ENCODE measurements at places on chromosomes 3 and 15.

DNA sequence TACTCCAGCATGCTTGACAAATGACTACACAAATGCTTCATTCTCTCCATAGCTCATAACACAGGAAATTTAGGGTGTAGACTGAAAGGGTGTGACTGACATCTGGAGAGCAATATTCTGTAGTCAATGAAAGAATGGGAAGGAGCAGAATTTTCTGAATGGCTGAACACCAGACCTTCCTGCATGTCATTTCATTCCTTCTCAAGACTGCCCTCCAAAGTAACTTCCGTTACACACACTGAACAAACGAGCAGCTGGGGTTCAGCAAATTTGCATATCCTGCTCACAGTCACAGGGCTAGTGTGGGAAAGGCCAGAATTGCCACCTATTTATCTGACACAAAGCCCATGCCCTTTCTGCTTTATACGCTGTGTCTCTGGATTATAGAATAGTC, 325.0 kb upstream of the CFAP20DC start:
- peak; percentile 57 for DNase-seq

- no peak for DNase-seq
Observed at GRCh38 chr3:11206316-11206715, 52.0 kb downstream of the HRH1 start.

- DNase-seq = no peak
Observed at GRCh38 chr3:127469760-127470159, 120.8 kb downstream of the TPRA1 start.

- no peak for DNase-seq
Observed at GRCh38 chr3:107222907-107223306, 154.3 kb upstream of the CCDC54 start.

DNA sequence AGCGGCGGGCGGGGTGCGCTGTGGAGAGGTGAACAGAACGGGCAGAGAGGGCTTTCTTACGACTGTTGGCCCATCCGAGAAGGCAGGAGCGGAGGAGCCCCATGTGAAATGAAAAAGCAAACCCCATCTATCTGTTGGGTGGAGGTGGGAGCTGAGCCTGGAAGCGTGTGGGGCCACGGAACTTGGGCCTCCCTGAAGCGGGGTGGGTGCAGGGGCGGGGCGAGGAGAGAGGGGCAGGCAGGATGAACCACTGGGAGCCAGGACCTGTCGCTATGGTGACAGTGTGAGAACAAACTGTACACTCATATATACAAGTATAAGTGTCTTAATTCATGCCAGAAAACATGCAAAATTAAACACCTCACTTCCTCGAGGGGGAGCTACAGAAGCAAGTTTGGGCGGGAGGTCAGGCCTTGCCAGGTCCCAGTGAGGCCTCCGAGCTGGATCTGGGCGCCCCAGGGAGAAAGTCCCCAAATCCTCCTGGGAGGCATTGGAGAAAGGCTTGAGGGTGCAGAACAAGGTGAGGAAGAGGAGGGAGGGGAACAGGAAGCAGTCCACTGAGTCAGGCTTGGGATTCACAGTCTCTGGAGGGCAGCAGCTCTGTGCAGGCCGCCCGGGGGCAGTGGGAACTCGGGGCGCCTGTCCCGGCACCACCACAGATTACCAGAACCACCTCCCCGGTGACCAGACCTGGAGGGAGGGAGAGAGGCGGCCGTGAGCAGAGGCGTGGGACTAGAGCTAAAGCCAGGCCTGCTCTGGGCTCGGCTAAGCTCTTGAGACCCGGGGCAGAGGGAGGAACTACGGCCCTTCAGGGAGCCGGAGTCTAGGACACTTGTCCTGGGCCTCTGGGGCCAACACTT, 34.8 kb downstream of the RBPMS2 start:
- peak; percentile 22 for DNase-seq

Data from MM.1S (cell line).